Stimulated activated CD4-positive, alpha-beta T cell treated with anti-CD3 and anti-CD28 coated beads, Interleukin-1b, Interleukin-23, amount 100 ng/mL, for 4 hours (primary cell): ENCODE measurements at places on chromosomes 3 and 15.

DNA sequence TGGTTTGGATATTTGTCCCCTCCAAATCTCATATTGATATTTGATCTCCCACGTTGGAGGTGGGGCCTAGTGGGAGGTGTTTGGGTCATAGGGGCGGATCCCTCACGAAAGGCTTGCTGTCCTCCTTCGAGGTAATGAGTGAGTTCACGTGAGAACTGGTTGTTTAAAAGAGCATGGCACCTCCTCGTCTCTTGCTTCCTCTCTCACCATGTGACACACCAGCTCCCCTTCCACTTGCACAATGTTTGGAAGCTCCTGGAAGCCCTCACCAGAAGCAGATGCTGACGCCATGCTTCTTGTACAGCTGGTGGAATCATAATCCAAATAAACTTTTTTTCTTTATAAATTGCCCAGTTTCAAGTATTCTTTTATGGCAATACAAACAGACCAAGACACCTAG is 38.6 kb downstream of the RFTN1 start:
- DNase-seq, result no peak

DNA sequence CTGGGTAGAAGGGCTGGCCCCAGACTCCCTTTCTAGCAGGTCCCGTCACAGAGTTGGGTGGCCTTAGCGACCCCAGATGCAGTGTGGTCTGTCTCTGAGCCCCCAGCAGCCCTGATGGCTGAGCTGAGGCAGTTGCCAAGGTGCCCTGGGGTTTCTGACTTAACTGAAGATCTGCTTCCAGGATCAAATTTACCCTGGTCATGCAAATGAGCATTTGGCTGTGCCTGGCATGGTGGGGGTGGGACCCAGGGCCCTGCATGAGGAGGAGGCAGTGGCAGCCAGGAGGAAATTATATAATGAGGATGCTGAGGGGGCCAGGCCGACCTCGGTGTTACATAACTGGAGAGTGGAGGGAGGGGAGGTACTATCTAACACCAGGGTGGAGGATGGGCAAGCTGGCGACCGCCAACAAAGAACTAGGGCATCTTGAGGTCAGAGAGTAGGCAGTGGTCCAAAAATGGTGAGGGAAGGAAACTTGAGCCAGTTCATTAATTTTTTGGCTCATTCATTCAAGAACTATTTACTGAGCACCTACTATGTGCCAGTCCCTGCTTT is 16.4 kb downstream of the PLEKHO2 start:
- no peak for DNase-seq

DNA sequence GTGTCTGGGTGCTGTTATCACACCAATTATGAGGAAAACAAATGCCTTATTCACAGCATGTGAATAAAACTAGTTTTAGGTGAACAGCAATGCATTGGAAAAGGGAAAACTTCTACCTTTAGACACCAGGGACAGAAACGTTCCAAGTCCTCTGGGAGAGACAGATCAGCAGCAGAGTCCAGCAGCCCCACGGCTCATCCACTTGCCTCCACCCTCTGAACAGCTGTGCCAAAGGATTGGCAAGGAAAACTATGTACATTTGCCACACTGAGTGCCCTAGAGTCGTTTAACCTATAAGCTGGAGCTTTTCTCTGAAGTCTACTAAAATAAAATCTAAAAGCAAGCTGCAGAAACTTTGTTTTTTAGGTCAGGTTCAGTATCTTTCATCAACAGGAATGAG is 107.7 kb upstream of the EIF1B start:
- DNase-seq, result no peak

- DNase-seq, result no peak
These were observed 51.8 kb downstream of the ABI3BP start for GRCh38 chr3:100941451-100941850.

DNA sequence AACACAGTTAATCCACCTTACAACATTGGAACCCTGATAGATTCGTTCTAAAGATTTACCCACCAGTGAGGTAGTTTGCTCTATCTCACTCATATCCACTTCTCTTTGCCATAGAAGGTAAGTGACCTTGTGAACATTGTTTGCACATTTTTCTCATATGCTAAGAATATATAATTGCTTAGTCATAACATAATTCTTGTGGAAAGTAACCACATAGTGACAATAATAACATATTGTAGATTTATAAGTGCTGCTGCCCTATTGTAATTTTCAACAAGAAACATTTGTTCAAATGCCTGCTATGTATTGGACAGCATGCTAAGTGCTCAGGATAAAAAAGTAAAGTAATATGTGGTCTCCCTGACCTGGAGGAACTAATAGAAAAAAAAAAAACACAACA is 554.2 kb upstream of the KCNMB2 start:
- no peak for DNase-seq
